ENCODE measurements at places on chromosomes 11 and 22. TPM values are rescaled to one million over a fixed set of nuclear protein-coding genes. Genes with fewer than 3 reads are reported as not detected.

HEPHL1 gene
- total RNA-seq = 0.69 TPM

PHLDB1 gene
- total RNA-seq = 66.9 TPM

ILK gene
- total RNA-seq = 133 TPM

ZNF214 gene
- total RNA-seq = 8.4 TPM

CDKN1C gene
- total RNA-seq = 25.3 TPM

DNAJB7 gene
- not detected for total RNA-seq

TUB gene
- under 0.01 TPM for total RNA-seq

HBG2 gene
- total RNA-seq = not detected

GPR83 gene
- under 0.01 TPM for total RNA-seq

FAM181B gene
- total RNA-seq = not detected

MB gene
- total RNA-seq = not detected

OR6T1 gene
- not detected for total RNA-seq

SERHL2 gene
- 1.2 TPM for total RNA-seq

UPB1 gene
- total RNA-seq = not detected

KCNJ11 gene
- total RNA-seq = 0.35 TPM

C22orf23 gene
- total RNA-seq = 0.05 TPM

GSTT2B gene
- 4.7 TPM for total RNA-seq

FZD4 gene
- total RNA-seq = 2.8 TPM

APOA5 gene
- not detected for total RNA-seq

GSTP1 gene
- total RNA-seq = 3,608 TPM

FOLR1 gene
- total RNA-seq = 108 TPM

TMEM123 gene
- total RNA-seq = 332 TPM

OLFML1 gene
- not detected for total RNA-seq

LDHAL6A gene
- not detected for total RNA-seq

MCAM gene
- total RNA-seq = 965 TPM

DESI1 gene
- 27.8 TPM for total RNA-seq
